ENCODE measurements at places on chromosomes 5 and 9. TPM values are rescaled to one million over a fixed set of nuclear protein-coding genes. Genes with fewer than 3 reads are reported as not detected.
A peak's percentile ranks its signal among the peaks of the same experiment; 100 is the strongest.

DNA sequence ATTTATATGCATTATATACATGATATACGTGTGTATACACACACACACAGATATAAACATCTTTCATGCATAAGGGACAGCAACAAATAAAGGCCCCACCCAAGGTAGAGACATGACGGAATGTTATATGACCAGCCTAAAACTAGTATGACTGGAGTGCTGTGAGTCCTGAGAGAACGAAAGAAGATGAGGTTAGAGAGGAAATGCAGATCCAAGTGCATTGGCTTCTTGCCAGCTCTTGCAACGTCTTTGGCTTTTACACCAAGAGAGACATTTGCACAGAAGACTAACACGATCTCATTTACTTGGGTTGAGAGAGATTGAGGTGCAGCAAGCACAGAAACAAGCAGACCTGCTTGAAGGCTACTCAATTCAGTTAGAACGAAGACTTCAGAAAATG lies 23.0 kb downstream of the CDH10 start:
- DNase-seq = no peak

GRCh38 chr5:22542340-22542739 lies 310.8 kb downstream of the CDH12 start:
- DNase-seq = no peak

DNA sequence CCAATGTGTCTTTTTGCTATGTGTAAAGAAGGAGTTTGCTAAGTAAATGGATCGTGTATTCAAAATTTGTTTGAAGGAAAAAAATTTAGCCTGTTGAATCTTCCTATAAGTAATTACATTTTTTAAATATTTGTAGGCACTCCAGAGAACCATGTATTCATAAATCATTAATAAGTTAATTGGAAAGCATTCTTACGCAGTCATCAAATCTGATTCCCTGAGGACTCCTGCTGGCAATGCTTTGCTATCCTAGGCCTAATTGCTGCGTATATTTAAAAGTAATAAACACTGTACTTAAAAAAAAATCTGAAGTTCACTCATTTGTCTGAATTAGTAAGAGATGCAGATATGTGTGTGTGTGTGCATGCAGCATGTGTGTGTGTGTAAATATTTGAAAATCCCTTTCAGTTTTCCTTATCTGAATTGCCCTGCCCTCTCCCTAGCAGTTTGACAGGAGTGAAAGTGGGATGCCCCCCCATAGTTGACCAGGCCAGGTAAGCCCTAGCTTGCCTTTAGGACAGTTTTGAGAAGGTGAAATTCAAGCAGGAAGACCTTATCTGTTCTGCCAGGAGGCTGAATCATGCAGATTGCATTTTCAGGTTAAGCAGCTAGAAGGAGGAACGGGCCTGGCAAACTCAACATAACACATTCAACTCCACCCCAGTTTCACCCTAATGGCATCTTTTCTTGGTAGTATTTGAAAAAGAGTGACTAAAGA lies 81.2 kb upstream of the DNAH5 start:
- no peak for DNase-seq

DNA sequence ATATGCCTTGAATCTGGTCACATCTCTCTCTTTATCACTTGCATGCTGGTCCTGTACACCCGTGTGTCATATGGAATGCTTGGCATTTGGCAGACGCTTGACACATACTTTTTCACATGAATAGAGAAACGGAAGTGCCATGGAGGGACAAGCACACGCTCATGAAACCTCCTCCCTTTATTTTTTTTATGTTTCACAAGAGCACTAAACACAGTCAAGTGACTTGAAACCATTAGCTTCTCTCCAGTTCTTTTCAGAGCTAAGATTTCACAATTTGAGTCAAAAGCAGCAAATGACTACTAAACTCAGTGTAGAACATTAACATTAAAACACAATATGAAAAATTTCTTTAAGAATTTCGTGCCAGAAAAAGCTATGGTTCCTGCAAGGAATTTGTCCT lies 151.1 kb downstream of the DOCK2 start:
- no peak for DNase-seq

- DNase-seq = no peak
Observed at GRCh38 chr9:98902516-98902915, 41.2 kb upstream of the COL15A1 start.

- DNase-seq = no peak
Observed at GRCh38 chr9:138022756-138023393, 145.3 kb downstream of the CACNA1B start.

Gene GCNT4
- 10.1 TPM for polyA plus RNA-seq

DNA sequence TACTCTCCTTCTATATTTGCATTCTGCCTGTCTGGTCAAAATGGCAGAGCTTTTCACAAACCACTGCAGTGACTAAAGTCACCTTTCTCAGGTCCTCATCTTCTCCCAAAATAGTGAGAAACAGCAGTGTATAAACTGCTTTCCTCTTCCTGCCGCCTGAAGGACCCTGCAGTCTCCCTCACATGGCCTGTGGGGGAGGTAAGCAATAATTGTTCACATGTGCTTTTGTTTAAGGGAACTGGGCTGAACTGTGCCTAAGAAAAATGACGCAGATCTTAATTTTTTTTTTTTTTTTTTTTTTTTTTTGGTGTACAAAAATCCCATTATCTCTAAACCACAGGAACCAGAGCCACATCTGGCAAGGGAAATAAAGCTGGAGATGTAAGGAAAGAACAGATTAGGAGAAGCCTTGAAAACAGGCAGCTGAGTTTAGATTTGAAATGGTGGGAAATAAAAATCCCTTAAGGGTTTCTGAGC lies 131.7 kb upstream of the VLDLR start:
- DNase-seq = peak; percentile 76

DNA sequence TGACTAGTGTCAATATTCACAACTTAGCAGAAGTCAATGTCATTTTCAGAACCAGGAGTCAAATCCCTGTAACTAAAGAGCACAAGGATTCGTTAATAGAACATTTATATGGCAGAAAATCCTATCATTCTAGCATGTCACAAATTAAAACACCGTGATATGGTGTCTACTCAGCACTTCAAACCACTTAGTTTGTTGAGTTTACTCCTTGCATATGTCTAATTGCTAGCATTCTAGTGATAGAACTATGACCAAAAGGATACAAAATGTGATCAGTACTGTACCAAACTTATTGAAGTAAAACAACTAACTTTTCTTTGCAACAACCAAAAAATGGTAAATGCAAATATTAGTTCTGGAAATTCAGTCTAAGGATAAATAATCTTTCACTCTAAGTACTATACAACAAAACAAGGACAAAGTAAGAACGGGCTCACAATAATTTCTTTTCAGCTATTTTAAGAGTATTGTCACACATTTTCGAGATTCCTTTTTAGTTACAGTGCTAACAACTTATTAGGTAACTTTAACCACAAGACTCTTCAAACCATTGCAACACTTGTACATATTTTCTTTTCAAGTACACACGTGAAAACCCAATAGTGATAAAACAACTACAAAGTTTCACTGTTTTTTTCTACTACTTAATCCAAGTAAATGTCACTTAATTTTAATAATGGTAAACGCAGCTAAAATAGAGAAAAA lies 845.2 kb upstream of the CDH10 start:
- DNase-seq = no peak

GRCh38 chr9:4855841-4856240 lies 63.1 kb downstream of the RCL1 start:
- DNase-seq = no peak

Gene SLC12A2
- 8.0 TPM for polyA plus RNA-seq

- DNase-seq = no peak
Observed at GRCh38 chr9:117551171-117551570, 136.3 kb upstream of the ASTN2 start.

DNA sequence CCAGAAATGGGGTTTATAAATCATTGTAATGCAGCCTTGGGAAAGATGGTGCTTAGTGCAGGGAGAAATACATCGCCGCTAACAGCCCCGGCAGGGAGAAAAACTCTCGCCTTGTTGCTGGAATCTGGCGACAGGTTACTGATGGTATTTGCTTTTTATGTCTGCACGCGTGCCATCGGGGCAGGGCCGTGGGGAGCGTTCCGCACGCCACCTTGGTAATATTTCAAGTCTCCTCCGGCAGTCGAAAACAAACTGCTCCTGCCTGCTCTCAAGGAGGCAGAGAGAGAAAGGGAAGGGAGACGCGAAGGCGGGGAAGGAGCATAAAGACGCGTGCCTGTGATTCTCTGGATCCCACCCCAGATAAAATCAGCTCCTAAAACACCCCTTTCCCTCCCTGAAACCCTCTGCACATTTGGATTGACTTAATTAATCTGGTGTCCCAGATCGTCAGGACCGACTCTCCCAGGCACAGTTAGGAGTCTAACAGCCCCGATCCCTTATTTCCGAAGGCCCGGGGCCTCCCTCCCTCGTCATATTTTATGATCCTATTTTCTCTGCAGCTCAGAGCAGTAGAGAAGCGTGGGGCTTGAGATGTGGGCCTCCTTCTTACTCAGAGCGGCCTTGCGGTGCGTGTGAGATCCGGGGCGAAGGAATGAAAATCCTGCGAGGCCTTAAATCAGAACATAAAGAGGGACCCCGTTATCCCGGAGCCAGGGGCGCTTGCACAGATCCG lies 47.7 kb downstream of the CFAP77 start:
- no peak for DNase-seq

GRCh38 chr5:169791251-169791650 lies 154.2 kb downstream of the DOCK2 start:
- no peak for DNase-seq

- no peak for DNase-seq
Observed at GRCh38 chr5:96203761-96204160, 229.3 kb downstream of the PCSK1 start.

GRCh38 chr5:148388696-148389095 lies 4.9 kb downstream of the FBXO38 start:
- DNase-seq = no peak

Gene NIPAL4
- polyA plus RNA-seq = 2.2 TPM

DNA sequence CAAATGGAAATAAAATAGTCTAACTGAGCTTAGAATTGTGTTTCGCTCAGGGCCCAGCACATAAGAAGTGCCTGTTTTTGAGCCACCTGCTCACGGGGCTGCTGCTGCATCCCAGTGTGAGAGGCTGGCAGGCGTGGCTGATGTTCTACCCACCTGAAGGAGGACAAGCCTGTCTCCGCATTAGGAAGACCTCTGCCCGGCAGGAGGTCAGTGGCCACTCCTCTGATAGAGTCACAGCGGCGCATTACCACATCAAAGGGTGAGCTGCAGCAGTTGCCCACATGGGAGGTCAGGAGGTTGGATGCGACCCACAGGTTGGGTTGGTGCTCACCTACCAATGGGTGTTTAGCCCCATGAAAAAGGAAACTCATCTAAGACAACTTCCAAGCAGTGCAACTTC lies 3.7 kb upstream of the SLC6A7 start:
- DNase-seq = no peak

Gene SRA1
- 51.1 TPM for polyA plus RNA-seq

Gene CCDC187
- not detected for polyA plus RNA-seq

DNA sequence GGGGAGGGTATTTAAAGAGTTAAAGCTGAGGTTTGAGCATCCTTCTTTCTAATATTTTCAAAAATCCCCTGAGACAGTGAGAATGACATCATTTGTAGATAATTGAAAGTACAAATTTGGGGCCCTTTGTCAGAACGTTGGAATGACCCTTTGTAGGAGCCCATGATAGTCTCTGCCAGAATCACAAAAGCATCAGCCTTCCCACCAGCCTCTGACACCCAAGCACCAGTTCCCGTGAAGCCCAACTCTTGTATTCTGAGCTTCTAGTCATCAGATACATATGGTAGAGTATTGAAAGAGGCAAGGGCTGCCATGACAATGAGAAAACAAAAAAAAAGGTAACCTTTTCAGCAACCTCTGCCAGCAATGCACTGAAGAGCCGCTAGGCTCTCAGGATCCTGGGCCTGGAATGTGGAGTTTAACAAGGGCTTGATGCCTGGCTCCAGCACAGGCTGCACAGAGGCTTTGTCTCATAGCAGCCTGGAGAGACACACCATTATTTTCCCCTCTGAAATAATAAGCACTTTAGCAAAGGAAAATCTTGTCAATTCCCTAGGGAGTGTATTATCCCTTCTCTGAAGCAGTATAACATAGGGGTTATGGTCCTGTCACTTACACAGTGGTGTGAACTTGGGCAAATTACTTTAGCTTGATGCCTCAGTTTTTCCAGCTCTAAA lies 114.4 kb downstream of the ZNF608 start:
- no peak for DNase-seq

Gene AIF1L
- polyA plus RNA-seq = 0.05 TPM

GRCh38 chr5:61363401-61364114 lies 31.5 kb downstream of the ZSWIM6 start:
- DNase-seq = no peak

Gene TRUB2
- polyA plus RNA-seq = 20.6 TPM

GRCh38 chr9:107794259-107794658 lies 304.7 kb upstream of the KLF4 start:
- no peak for DNase-seq

Gene HTR1A
- not detected for polyA plus RNA-seq
